Activated CD4-positive, alpha-beta T cell treated with anti-CD3 and anti-CD28 coated beads for 4 hours (primary cell): ENCODE measurements at places on chromosomes 5 and 9.

GRCh38 chr9:95021166-95021886 lies 294.8 kb downstream of the AOPEP start:
- no peak for DNase-seq

DNA sequence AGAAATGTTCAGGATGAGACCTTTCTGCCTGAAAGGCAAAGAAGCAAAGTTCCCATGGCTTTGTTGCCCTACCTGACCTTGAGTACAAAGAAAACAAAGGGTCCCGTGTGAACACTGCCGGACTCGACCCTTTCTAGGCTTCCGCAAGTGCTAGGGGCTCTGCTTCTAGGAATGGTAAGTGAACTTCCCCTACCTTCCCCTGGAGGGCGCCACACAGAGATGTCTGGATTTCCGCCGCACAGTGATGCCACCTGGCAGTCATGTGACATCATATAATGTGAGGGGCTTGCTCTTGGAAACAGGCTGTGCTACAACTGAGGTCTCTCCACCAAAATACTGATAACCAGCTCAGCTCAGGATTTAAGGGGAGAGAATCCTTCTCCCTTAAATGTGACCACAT lies 56.6 kb downstream of the HSD17B3 start:
- no peak for DNase-seq

GRCh38 chr9:70438341-70438928 lies 24.0 kb upstream of the KLF9 start:
- DNase-seq = no peak

DNA sequence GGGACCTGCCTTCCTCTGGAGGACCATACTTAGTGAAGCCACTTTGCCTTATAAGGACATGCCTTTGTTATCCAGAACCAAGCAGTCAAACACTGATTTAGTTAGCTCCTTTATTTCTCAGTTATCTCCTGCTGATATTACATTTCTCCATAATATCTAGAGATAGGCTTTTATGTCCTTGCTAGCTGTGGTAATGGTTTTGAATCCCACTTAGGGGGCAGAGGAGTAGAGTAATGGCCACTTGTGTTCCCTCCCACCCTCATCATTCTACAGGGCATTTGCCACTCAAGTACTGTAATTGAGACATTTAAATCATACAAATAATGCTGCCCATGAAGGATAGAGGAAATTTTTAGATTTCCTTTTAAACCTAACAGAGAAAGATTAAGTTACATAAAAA lies 80.9 kb downstream of the DOCK8 start:
- no peak for DNase-seq

DNA sequence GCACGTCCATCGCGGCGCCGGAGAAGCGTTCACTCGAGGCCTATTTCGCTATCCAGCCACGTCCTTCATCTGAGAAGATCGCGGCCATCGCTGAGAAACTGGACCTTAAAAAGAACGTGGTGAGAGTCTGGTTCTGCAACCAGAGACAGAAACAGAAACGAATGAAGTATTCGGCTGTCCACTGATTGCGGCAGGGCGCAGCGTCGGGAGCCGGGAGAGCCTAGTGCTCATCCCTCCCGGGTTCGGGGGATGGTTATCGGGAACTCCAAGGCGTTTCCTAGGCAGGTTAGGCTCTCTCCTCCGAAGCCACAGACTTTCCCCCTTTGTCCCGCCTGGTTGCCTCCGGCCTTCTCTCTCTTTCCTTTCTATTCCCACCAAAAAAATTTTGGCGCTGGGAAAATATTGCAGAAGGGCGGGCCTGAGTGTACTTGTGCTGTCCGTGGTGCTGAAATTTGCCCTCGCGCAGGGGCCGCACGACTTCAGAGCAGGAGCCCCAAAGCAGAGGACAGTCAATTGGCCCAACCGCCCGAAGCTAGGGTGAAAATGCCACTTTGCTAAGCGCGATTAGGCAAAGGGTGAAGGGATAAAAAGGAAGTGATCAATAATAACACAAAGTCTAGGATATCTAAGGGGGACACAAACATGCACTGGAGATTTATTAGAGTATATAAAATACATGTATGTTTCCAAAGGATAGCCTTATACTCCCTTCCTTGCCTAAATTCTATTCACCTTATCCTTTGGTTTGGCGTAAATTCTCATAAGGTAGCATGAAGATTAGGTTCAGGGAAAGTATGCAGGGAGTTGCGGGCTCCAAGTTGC lies 1.8 kb downstream of the POU4F3 start:
- peak; percentile 7 for DNase-seq

DNA sequence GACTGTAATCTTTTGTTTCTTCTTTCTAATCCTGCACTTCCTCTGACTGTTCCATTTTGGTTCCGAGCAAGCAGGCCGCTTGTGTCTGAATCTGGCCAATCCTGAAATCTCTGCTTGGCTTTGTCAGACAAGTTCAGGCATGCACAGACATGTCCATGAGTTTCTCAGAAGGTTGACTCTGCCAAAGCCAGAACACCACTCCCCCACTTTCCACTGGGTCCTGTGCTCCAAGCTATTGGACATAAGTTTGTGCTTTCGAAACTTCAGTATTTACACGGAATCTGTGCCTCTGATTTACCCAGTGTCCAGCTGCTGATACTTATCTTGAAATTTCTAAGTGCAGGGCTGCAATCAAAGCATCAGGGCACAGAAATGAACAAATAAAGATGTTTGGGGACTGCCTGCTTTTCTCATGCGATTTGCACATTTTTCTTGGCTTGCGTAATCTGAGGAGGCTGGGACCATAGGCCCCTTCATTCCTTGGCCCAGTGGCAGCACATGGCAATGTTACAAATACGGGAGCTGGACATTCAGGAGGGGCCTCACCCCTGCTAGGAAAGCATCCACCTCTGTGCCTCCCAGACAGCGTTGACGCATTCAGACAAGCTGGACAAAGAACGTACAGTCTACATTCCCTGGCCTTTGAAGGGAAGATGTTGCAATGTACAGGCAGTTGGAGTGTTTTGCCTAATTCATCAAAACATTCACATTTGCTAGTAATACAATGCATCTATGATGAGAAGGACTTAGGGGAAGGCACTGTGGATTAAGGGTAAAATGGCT lies 209.2 kb upstream of the PAPPA start:
- no peak for DNase-seq

DNA sequence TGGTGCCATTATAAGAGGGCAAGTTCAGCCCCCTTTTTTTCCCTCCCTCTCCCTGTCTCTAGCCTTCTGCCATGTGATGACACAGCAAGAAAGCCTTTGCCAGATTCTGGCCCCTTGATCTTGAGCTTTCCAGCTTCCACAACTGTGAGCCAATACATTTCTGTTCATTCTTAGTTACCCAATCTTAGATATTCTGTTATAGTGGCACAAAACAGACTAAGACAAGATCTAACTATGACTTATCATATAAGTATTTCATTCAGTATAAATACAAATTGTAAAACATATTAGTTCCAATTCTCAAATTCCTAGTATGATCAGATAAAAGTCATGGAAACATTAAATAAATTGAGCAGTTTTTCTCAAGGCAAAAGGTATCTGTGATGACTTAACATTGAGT lies 276.3 kb downstream of the COX7C start:
- no peak for DNase-seq

DNA sequence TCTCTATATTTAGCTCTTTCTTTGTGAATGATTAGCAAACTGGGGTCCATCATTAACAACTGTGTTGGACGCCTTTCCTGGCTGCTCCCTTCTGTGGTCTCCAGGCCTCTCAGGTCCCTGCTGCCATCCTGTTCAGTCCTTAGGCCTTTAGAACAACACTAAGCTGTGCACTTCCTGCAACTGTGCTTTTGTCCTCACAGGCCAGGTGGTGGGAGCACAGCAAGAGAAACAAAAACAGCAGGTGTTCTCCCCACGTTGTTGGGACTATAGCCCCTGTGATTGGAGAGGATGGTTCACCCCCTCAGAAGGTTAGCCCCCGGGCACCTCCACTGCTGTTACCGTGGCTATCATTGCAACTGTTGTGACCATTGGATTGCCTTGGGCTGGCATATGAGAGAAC lies 41.7 kb upstream of the CLINT1 start:
- DNase-seq = no peak

GRCh38 chr9:31112491-31112890 lies 1272.0 kb upstream of the ACO1 start:
- DNase-seq = no peak

DNA sequence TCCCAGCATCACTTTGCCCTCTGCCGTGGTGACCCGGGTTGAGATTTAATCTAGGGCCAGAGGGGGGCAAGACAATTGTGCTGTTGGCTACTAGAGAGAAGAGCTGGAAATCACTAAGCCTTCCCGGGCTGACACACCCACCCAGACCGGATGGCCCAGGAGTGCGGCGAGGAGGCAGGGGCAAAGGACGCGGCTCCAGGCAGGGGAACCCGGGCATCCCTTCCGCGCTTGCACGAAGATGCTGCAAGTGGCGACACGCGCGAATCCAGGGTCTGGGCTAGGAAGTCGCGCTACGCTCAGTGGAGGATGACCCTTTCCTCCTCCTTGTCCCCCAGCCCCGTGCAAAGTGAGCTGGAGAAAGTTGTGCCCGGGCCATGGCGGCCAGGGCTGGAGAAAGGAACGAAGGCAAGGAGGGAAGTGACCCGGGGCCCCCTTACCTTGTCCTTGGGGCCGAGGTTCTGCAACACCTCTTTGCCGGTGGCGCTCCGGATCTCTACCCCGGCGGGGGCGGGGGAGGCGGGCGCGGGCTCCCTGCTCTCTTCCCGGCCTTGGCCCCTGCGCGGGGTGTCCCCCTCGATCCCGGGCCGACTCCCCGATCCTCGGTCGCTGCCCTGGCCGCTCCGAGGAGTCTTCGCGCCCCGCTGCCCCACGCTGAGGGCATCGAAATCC lies 693 bp downstream of the DPYSL3 start:
- no peak for DNase-seq

DNA sequence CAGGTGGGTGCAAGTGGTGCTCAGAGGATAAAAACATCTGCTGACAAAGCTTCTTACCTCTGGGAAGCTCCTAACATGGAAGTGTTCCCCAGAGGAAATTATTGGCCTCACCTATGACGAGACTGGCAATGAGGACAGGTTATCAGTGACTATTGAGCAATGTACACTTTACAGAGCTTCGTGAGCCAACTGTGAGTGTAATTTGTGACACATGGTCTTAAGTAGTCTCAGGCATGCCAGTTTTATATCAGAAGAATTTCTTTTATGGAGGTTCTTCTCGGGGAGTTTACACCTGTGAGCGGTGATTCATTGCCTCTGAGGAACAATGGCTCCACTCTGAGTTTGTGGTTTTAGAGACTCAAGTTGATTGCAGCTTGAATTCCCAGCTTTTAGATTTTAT lies 11.3 kb downstream of the ANKDD1B start:
- DNase-seq = no peak
